Stimulated activated CD8-positive, alpha-beta memory T cell treated with anti-CD3 and anti-CD28 coated beads, Interleukin-15, amount 100 ng/mL, for 24 hours (primary cell): ENCODE measurements at places on chromosomes 11 and 22.

- no peak for DNase-seq
These were observed 2.2 kb downstream of the TNNT3 start for GRCh38 chr11:1921574-1922141.

- DNase-seq: no peak
These were observed 9.6 kb downstream of the ART5 start for GRCh38 chr11:3632070-3632660.

- DNase-seq: no peak
These were observed 15.2 kb downstream of the BCL9L start for GRCh38 chr11:118910309-118911112.

- DNase-seq: no peak
These were observed 31.6 kb downstream of the TPST2 start for GRCh38 chr22:26558248-26558895.

DNA sequence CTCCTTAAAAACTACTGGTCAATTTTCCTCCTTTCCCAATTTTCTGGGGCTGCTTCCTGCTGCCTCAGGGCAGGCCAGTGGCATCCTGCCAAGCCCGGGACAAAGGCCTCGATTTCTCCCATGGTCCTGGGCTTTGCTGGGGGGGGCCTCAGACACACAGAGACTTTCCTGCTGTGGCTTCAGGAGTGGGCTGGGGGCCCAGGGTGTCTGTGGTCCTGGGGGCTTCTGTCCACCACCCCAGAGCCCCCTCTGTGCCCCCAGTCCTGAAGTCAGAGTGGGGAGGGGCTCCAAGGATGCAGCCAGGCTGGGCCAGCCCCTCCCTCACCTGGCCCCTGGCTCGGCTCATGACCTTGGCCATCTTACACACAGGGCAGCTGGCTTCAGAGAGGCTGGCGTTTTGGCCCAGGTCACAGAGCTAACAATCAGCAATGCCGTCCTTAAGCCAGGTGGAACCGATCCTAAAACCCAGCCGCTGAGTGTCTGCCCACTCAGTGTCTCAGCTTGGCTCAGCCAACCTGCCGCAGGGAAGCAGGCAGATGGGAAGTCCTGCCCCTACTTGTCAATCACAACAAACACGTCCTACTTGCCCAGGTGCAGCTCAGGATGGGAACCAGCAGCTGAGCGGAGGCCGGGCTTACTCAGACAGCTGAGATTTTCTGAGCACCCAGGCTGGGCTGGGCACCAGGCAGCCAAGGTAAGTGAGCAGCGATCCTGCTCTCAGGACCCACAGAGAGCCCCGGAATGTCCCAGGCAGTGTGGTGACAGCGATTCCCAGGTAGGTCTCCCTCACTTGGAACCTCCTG lies 34.6 kb downstream of the OSBPL5 start:
- no peak for DNase-seq

DNA sequence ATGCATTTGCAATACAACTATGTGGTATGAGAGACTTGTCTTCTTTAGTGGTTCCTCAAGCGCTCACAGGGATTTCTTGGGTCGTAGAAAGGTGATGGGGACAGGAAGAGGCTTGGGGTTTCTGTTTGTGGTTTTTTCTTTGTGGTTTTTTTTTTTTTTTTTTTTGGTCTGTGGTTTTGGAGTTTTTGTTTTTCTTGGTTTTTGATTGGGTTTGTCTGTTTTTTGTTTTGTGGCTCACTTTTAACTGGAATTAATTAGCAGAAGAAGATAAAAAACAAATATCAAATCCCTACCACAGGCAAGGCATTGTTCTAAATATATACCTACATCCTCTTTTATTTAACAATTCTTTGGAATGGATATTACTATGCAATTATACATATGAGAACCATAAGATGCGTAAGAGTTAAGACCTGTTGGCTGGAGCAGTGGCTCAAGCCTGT lies 5.5 kb downstream of the TTC28 start:
- DNase-seq: no peak

DNA sequence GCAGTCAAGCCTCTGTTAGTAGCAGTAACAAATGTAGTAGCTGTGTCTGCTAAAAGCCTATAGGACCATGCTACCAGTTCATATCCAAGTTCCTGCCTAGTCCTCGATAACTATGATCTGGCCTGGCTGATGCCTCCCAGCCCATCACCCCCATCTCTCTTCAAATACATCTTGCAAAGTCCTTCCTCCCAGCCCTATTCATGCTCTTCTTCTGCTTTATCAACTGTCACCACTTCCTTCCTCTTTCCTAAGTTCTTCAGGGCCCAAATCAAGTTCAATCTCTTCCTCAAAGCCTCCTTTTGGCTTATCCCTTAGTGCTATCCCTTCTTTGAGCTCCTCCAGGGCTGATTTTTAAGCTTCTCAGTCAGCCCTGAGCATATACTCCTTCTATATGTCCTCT lies 150.9 kb upstream of the THY1 start:
- no peak for DNase-seq
